Nasal cavity respiratory epithelium epithelial cell of viscerocranial mucosa (primary cell): ENCODE measurements at places on chromosomes 4 and X. TPM values are rescaled to one million over a fixed set of nuclear protein-coding genes. Genes with fewer than 3 reads are reported as not detected.

The FAM47A gene
- total RNA-seq, result not detected in 2 replicates

The PABPC1L2A gene
- not detected in 2 replicates for total RNA-seq

The ART3 gene
- total RNA-seq, result not detected in 2 replicates

The AFP gene
- not detected in 2 replicates for total RNA-seq

The MYOZ2 gene
- not detected in 2 replicates for total RNA-seq

The GAGE2A gene
- not detected in 2 replicates for total RNA-seq
